Stimulated activated CD4-positive, alpha-beta T cell treated with anti-CD3 and anti-CD28 coated beads, TNF-alpha, amount 100 ng/mL, for 4 hours (primary cell): ENCODE measurements at places on chromosomes 12 and 14.

GRCh38 chr12:8860165-8860961 lies 37.9 kb downstream of the A2ML1 start:
- DNase-seq: no peak

DNA sequence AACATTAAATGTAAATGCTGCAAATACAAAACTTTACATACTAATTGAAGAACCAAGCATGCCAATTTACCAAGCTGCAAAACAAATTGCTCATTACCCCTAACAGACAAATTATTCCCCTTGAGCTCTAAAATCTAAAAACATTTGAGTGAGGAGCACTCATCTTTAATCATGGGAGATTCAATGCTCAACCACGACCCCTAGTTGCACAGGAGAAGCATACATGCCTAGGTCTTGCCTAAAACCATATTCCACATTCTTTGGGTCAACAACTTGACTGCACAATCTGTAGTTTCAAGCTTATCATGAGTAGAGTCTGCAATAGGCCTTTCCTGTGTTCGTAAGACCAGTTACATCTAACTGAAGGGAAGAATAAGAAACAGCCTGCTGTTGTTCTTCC lies 69.7 kb downstream of the MGAT4C start:
- no peak for DNase-seq

DNA sequence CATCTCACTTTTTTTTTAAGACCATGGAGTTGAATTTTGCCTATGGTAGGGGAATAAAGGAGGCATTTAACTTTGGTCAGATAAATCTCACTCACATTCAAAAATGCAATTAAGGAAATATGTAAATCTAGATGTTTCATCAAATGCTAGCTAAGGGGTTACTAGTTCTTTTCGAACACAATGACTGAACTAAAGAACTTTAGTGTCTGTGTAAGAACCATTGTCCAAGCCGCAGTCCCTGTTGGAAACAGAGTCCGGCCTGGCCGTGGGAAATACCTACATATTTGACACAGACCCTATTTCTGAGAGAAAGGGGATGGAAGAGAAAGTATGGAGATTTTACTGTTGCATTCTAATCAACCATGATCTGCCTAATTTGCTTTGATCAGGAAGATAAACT lies 17.4 kb downstream of the LGR5 start:
- DNase-seq: no peak

- DNase-seq: no peak
Measured at GRCh38 chr14:95064734-95065133, 92.6 kb downstream of the DICER1 start.

DNA sequence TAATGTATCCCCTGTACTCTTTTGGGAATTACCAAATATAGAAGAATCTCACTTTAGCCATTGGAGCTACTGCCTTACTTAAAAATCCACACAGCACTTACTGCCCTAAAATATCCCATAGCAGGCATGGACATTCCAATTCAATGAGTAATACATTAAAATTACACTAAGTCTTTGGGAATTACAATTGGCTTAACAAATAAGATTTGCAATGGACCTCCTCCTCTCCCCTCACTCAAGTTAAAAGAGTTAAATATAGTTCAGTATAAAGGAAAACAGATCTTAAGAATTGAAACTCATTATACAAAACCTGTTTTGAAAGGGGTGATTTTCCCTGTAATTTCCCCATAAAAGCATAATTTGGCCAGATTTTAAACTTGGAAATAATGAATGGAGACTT lies 477.1 kb downstream of the SLC16A7 start:
- no peak for DNase-seq

GRCh38 chr14:52860910-52861309 lies 69.5 kb upstream of the GNPNAT1 start:
- no peak for DNase-seq

- DNase-seq: no peak
Measured at GRCh38 chr12:75961878-75962277, 69.7 kb downstream of the PHLDA1 start.

DNA sequence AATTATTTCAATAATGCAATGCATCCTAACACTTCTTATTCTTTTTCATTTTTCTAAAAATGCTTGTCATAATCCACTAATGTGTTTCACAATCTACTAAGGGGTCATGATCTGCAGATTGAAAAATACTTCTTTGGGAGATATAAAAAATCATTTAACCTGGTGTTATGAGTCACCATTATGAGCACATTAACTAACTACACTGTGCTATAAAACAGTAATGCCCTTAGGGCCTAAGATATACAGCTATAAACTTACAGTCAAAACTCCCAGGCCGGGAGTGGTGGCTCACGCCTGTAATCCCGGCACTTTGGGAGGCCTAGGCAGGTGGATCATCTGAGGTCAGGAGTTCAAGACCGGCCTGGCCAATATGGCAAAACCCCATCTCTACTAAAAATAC lies 14.2 kb downstream of the ATXN2 start:
- no peak for DNase-seq

- DNase-seq: no peak
Measured at GRCh38 chr12:115383668-115384067, 699.7 kb upstream of the TBX3 start.
